ENCODE measurements at places on chromosomes 7 and 10. TPM values are rescaled to one million over a fixed set of nuclear protein-coding genes. Genes with fewer than 3 reads are reported as not detected.

Gene NPY
- not detected for total RNA-seq

Gene WNT8B
- total RNA-seq, result not detected

Gene TBX20
- 0.97 TPM for total RNA-seq

Gene ACHE
- 0.15 TPM for total RNA-seq

Gene SPDYE8
- total RNA-seq, result not detected

Gene AMZ1
- total RNA-seq, result not detected

Gene PAX4
- not detected for total RNA-seq

Measured in epithelial cell of umbilical artery (primary cell).